ENCODE measurements at places on chromosomes 2 and 18.

GRCh38 chr18:3692691-3693090 is 242.7 kb downstream of the TGIF1 start:
- no peak for DNase-seq

DNA sequence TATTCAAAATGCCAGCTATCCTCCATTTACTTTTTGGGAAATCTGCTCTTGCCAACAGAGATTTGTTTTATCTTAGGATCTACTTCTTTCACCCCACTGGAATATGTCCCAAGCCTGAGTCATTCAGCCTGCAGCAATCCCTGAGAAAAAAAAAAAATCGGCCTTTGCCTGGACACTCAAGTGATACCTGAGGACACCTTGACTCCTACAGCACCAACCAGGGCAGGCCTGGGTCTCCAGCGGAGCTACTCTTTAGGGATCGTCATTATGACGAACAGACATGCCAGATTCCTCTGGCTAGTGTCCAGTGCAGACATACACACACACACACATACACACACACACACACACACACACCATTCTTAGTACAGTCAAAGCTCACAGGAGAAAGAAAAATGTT is 2.2 kb upstream of the UGT1A6 start:
- DNase-seq = no peak

DNA sequence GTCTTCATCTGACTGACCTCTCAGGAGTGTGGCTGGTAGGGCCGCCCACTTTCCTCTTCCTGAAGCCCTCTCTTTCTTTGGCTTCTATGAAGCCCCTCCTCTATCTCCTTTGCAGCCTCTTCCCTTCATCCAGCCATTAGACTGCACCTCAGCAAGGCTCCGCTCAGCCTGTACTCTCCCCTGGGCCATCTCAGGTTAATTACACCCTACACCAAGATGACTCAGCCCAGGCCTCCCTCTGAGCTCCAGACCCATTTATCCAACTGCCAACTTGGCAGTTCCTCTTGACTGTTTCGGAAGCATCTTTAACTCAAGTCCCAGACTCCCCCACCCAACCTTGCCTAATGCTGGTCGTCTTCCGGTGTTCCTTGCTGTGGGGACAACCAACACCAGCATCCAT is 5.8 kb upstream of the WNT6 start:
- peak; percentile 33 for DNase-seq

GRCh38 chr18:63137999-63138435 is 181.6 kb downstream of the BCL2 start:
- DNase-seq = no peak

DNA sequence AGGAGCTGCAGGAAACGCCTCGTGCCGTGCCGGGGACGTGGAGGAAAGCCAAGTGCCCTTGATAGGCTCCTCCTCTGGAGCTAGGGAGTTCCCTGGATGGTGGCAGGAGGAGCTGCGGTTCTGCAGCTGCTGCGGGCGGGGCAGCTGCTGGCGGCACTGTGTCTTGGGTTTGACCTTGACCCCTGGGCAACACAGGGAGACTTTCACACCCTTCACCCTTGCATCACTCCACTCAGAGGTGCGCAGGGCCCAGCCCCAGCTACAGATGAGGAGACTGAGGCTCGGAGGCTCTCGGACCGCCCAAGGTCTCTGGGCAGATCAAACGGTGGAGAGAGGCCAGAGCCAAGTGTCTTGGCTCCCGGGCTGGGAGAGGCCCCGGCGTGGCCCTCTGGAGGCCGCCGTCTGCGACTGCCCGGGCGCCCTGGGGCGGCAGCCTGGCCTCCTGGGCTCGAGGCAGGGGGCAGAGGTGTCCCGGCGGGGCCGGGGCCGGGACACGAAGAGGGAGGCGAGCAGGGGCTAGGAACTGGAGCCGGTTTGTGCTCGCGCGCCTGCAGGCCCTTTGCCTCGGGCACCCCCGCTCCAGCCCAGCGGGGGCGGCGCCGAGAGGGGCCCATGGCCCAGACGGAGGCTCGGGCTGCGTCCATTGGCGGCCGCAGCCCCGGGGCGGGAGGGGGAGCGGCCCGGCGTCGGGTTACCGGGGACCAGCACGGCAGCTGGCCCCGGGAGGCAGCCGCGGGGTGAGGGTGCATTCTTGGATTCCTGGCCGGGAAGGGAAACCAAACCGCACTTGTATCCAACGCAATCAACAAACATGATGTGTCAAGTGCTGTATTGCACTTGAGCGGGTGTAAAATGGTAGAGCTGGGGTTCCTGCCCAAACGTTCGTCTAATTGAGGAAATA is 129.6 kb upstream of the SLC1A4 start:
- DNase-seq = peak; percentile 97

GRCh38 chr2:113276761-113277425 is 1.8 kb downstream of the PAX8 start:
- no peak for DNase-seq

DNA sequence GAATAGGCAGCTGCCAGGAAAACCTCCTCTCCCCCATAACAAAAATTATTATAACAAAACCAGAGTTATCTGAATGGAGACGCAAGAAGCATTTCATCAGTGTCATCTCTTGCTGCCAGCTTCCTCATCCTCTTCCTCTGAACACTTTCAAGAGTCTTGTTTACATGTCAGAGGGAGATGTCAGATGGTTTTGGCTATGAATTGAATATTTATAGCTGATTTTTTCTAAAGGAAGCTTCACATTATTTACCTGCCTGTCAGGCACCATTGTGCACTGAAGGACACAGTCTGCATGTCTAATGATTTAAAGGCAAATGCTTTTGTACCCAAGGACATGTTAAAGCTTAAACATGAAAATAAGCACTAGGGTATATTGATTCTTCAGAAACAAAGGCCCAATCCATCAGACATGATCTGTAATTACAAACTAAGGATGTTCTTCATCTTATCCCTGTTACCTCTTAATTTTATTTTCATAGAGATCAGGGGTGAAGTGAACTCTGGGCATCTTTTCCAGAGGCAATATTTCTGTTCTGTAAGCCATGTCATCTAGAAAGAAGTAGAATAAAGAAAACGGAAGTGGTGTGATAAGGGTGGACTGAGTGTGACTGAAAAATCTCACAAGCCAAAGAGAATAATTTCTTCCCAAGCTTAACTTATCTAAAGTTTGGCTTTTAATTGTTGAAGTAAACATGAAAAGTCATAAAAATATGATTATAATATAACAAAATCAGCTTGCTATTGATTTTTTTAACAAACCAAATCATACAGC is 168.7 kb downstream of the ANKRD44 start:
- no peak for DNase-seq

DNA sequence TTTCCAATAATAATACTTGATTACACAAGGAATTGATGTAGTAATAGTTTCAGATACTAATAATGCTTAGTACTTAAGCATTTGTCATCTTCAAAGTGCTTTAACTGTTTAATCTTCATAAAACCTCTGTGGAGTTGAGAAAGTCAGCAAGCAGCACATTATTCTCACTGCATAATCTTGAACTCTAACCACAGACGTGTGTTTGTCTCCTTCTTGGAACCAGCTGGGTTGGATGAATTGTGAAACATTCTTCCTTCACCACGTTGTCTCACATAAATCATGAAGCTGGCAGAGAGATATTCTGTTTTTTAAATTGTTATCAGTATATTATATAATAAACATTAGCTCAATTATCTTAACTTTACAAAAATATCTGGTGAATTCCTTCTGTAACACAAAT is 55.1 kb upstream of the LDAH start:
- DNase-seq = no peak

GRCh38 chr2:198322275-198322674 is 517.9 kb downstream of the PLCL1 start:
- DNase-seq = no peak

GRCh38 chr2:167415068-167415467 is 526.8 kb downstream of the XIRP2 start:
- no peak for DNase-seq

DNA sequence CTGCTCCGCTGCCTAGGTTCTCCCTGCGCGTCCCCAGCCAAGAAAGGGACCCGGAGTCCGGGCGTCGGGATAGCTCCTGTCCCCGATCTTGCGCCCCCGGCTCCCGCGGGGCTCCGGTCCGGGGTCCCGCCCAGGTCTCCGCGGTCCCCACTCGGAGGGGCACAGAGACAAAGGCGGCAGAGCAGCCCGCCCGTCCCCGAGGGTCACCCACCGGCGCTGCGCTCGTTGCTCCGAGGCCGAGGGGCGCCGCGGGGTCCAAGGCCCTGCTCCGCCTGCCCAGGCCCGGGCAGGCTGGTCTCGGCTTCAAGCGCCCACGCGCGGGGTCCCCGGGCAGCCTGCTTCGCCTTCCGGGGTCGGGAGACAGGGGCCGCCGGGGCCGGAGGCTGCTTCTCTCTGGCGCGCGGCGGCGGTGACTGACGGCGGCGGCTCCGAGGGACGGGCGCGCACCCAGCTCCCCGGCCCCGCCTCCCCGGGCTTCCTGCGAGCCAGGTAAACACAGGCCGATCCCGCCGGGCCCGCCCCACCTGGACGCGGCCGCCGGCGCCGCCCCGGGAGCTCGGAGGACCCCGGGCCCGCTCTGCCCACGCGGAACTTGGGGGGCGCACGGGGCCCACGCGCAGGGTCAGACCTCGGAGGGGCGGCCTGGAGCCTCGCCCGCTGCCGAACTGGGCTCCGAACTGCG is at the start of gene MBP:
Gene MBP, minus strand, starts transcription at position 415 of the 682 bp plus-strand sequence. CDS start 27,522 bp downstream, outside the sequence.
- no peak for DNase-seq

- no peak for DNase-seq
These were observed 65.7 kb upstream of the EPHA4 start for GRCh38 chr2:221637851-221638250.

DNA sequence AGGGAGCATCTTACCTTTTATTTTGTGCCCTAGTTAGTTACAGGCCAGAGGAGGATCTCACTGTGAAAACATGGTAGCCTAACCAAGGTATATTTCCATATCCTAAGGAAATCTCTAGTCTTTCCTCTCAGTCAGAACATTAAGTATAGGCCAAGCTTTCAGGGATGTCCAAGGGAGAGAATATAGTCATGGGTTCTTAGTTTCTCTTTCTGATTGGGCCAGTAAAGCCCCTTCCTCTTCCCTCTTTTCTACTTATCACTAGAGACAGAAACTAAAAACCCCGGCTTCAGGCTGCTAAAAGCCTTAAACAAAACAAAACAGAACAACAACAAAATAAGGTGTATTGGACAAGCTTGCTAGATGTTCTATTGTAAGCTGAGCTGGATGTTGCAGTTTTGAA is 44.3 kb upstream of the TNFRSF11A start:
- no peak for DNase-seq

DNA sequence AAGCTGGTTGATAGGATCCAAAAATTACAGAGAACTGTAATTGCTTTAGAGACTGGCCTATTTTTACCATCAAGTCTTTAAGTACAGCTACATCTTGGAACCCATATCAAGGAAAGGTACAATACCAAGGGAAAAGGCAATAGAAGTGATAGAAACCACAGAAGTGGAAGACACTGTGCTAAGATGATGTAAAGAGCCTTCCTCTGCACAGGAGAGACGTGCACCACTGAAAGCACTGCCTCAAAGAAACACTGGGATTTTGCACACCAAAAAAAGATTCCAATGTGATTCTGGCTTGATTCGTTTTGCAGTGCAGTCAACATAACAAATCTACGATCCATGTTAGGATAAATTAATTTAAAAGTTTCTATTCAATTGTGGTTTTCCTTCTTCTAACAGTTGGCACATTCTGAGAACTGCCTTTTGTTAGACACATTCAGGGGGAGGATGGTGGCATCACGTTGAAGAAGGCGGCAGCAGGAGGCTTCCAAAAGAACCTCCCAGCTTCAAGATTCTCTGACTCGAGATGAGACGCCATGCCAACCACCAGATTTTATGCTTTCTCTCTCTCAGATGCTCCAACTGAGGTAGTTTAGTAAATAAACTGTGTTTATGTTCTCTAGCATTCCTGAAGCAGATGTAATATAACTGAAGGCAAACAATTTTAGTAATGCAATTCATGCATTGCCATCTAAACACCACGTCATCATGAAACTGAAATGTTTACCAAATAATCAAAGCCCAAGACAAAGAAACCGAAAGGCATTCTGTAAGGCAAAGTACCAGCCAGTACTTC is 102.9 kb downstream of the BCL2 start:
- DNase-seq = no peak

- DNase-seq = no peak
These were observed 251.3 kb upstream of the ETAA1 start for GRCh38 chr2:67145851-67146250.

- no peak for DNase-seq
These were observed 121.8 kb downstream of the CTIF start for GRCh38 chr18:48660346-48661228.

DNA sequence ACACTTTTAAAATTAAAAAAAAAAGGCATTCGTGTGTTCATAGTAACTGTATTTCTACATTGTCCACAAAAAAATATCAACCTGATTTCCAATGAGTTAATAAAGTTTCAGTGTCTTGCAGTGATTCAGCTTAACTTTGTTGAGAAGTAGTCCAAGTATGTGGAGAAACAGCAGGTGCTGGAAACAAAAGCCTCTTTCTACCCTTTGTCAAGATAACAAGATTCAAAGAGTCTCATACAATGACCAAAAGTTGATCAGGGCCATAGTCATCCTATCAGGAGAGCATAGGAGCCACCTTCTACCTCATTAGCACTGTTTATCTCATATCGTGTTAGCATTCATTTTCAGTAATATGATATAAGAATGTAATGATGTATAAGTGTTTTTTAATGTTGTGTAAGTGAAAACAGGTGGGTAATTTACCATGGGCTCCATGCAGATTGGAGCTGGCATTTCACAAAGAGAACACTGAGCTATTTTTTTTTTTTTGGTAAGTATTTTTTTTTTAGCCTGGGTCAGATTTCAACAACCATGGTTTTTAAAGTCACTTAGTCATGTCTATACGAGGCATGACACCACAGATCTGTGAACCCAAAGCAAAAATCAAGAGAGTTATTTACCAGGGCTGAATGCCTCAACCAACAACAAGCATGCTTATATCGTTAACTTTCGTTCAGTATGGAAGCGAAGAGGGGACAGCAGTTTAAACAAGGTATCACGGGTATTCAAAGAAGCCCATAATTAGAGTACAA is 165.0 kb upstream of the ZNF521 start:
- DNase-seq = no peak

GRCh38 chr2:25373269-25373981 is 31.7 kb upstream of the DNMT3A start:
- DNase-seq = peak; percentile 63

DNA sequence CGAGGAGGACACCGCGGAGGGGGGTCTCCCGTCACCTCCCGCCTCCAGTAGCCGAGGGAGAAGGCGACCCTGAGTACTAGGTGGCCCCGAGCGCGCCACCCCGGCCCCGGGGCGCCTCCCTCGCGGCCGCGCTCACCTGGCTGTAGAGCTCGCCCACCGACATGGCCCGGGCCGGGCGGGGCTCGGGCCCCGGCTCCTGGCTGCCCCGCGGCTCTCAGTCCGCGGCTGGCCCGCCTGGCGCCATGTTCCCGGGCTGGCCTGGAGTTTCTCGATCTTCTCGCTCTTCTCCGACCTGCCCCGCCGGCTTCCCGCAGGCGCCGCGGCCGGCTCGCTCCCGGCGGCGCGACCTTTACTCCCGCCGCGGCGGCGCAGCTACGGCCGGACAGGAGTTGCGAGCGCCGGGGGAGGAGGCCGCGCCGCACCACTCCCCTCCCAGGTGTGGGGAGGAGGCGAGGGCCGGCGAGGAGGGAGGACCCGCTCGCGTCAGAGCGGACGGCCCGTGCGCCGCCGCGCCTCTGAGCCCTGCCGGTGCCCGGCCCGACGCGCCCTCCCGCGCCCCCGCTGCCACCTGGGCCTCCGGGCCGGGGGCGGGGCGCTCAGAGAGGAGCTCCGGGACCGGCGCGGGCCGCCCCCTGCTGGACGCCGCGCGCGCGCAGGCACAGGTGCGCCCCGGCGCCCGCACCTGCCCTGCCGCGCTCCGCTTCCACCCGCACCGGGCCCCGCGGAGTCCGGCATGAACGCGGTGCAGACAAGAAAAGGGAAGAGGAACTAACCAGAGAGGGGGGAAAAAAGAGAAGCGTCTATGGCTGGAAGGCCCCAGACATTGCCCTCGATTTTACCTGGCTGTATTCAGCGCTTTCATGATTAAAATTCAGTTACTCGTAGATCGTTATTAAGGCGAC is at the start of gene MYO5B:
Gene MYO5B, minus strand, starts transcription at position 517 of the 902 bp plus-strand sequence. Its CDS starts 354 bp downstream, at position 163.
- no peak for DNase-seq
